ENCODE measurements at places on chromosomes 5 and 9.

DNA sequence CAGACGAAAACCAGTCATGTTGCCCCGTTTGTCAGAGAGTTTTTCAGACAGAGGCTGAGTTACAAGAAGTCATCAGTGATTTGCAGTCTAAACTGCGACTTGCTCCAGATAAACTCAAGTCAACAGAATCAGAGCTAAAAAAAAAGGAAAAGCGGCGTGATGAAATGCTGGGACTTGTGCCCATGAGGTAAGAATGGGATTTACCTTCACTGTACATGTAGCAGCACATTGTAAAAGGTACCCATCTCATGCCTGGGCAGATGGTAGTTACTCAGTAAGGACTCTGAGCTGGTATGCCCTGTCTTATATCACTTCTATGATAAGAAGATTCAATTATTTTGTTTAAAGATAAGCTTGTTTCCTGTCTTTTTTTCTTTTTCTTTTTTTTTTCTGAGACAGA, 38.8 kb downstream of the RAD50 start:
- no peak for DNase-seq

GRCh38 chr5:18850216-18850615, 1137.8 kb downstream of the CDH18 start:
- DNase-seq, result no peak

GRCh38 chr5:168365581-168366081, 74.2 kb downstream of the WWC1 start:
- DNase-seq, result no peak

DNA sequence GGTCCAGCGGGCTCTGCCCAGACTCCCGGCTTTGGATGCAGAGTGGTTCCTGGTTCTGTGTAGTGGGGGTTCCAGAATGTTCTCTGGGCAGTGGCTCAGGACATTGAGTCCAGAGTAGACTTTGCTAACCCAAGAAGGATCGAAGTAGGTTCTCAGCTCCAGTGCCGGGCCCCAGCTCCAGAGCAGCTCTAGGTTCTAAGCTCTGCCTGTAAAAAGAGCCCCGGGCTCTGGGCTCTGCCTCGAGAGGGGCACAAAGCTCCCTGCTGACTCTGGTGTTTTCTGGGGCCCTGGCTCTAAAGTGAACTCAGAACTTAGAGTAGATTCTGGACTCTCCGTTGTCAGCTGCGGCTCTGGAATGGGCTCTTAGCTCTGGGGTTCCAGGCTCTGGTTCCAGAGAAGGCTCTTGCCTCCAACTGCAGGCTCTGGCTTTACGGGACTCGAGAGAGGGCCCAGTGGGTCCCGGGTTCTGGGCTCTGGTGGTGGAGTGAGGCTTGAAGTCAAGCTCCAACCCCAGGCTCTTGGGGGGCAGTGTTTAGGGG, 414 bp downstream of the WDR38 start:
- no peak for DNase-seq

DNA sequence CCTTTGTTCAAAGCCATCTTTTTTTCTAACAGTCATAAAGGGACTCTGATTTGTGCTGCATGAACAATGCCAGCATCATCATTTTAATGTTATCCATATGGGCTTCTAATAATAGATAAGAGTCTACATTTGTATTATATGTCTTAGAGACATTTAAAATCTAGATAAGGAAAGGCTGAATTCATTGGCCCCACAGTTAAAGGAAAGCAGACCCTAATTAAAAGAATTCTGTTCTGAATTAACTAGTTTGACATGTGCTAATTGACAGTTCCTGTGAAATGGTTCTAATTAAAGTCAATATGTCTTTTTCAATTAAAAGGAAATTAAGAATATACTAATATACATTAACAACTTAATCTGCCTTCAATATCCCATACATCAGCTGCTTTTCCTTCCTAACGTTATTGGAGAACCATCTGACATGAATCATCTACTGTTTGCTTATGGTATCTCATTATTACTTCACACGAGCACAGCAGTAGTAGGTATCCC, 104.7 kb downstream of the NR2F1-AS1 start:
- no peak for DNase-seq

GRCh38 chr5:6714226-6715041, 1.2 kb downstream of the TENT4A start:
- DNase-seq, result no peak

DNA sequence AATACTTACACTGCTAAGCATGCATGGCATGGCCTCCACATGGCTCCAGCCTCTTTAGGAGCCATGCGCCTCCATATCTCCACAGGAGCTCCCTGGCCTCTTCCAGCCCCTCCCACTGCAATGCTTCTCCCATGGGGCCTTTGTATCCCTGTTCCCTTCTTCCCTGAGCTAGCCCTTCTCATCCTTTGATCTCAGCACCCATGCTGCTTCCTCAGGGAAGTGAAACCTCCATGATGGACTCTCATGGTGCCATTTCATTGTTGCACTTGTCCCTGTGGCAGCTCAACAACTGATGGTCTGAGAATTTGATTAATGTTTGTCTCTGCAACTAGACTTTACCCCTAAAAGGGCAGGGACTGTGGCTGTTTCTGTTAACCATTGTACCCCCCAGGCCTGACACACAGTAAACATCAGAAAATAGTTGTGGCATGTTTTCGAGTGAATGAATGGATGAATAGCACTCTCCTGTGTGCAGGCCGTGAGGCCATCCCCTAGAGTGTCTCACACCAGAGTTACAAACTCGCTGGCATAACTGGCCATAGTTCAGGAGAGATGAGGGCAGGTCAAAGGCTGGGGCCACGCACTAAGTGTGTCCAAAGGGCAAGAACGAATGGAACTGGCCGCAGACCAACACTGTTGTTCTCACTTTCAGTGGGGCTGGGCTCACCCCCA, 6.6 kb downstream of the IDNK start:
- DNase-seq, result no peak

GRCh38 chr9:130444565-130445221, at the start of gene ASS1:
Gene ASS1 (plus strand): TSS chr9:130444961. CDS start chr9:130452229, 7,268 bp downstream.
- DNase-seq, result no peak

DNA sequence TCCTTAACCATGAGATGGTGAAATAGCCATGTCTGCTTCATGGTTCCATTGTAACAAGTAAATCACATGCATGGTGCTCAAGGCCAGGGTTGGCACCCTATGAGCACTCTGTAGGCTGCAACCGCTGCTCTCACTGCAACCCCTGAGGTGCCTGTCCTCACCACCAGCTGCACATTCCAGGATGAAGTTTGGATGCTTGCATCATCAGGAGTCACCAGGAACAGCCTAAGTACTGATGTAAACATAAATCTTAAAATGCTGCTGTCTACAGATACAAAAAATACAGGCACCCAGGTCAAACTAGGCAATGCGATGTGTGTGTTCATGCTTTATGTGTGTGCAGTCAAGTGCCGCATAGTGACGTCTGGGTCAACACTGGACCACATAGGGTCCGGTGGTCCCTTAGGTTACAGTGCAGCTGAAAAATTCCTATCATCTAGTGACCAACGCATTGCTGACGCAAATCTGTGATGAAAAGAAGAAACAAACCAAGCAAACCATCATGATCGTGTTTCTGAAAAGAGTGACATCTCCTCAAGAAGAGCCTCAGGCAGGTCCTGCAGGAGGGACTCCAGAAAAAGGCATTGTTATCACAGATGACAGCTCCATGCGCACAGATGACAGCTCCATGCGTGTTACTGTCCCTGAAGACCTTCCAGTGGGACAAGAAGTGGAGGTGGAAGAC, 234.8 kb downstream of the AUH start:
- no peak for DNase-seq

GRCh38 chr9:110579862-110580219, 300 bp upstream of the SVEP1 start:
- no peak for DNase-seq

GRCh38 chr5:137392261-137392660, 106.9 kb downstream of the SPOCK1 start:
- DNase-seq, result no peak

GRCh38 chr9:121972501-121972981, 120.6 kb downstream of the TTLL11 start:
- no peak for DNase-seq

GRCh38 chr5:5666369-5666768, 243.9 kb downstream of the ICE1 start:
- no peak for DNase-seq

DNA sequence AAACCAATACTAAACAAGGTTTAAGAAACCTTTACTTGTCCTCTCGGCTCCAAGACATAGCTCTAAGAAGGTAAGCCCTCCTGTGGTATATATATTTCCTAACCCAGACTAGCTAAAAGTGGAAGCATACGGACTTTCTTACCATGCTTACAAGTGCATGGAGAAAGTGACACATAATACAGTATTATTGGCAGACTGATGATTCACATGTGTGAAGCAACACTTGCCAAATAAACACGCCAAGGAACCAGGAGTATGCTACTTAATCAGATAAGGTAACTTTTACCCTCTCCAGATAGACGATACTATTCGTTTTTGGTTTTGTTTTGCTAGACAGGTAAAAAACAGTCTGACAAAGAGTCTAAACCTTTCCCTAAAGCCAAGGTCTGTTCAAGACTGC, 264.1 kb downstream of the MLLT3 start:
- no peak for DNase-seq

DNA sequence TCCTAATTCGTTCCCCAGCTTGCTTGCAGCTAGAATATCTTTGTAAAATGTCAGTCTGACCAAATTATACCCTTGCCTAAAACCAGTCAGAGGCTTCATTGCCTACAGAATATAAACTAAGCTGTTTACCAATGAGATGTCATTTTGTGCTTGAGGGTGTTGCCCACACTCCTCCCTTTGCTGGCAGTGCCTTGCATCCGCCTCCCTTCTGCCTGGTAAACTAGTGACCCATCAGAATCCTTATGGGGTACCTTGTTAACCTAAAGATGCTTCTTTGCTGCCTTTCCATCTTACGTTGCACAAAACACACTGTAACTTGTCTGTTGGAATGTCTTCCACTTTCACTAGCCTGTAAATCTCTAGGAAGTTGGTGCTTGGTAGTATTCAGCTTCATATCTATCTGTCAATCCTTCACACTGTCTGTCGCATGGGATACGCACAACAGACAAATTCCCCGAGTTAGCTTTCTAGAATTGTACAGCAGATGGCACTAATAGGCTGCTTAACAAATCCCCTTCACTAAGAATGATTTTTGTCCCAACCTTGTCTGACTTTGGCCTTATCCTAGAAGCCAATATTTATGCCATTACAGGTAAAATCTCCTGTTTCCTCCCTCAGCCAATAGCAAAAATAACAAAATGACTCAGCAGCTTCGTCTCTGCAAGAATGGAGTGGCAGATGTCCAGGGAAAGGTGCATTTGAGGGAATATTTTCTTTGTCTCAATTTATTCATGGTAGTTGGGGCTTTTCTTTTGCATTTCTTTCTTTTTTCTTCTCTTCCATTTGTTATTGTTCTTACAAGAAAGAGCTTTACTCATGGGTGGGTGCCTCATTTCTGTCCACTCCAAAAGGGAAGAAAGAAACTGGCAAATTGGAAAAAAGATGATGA, 3.0 kb downstream of the NUDT2 start:
- no peak for DNase-seq

GRCh38 chr9:7324152-7324598, 475.4 kb downstream of the DMAC1 start:
- no peak for DNase-seq

- no peak for DNase-seq
These were observed 12.9 kb upstream of the MOB3B start for GRCh38 chr9:27542508-27542907.

GRCh38 chr5:14869668-14870164, 1.9 kb downstream of the ANKH start:
- no peak for DNase-seq

DNA sequence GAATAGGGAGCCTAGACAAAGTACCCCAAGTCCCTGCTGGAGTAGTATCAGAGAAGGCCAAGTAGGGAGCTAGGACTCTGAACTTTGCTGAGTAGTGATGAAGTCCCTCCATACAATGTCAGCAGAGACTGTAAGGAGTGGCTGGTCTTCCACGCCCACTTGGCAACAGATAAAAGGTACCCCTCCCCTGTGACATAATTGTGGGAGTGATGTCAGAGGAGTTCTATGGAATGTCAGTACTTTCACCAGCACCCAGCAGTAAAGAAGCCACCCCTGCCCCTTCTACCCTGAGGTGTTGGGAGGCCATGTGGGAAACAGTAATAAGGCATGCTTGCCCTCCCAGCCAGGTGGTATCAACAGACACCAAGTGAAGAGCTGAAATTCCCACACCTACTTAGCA, 143.9 kb downstream of the SLIT3 start:
- DNase-seq, result no peak

- no peak for DNase-seq
These were observed 339.2 kb downstream of the PIK3R1 start for GRCh38 chr5:68554571-68555279.

- no peak for DNase-seq
These were observed 44.8 kb downstream of the NIM1K start for GRCh38 chr5:43236653-43237355.

DNA sequence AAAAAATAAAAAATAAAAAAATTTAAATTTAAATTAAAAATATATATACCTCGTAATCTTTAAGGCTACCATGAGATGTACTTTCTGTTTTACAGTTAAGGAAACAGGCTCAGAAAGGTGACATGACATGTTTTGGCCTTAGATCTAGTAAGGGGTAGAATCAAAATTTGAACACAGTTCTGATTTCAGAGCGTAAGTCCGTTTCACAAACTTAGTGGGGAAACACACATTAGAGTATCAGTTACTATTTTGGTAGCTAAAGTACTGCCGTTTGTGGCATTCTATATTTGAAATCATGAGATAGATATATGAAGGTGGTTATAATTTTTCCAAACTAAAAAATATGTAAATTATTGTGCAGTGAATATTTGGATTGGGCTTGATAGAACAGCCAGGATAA, 186.2 kb downstream of the DENND1A start:
- DNase-seq, result no peak

DNA sequence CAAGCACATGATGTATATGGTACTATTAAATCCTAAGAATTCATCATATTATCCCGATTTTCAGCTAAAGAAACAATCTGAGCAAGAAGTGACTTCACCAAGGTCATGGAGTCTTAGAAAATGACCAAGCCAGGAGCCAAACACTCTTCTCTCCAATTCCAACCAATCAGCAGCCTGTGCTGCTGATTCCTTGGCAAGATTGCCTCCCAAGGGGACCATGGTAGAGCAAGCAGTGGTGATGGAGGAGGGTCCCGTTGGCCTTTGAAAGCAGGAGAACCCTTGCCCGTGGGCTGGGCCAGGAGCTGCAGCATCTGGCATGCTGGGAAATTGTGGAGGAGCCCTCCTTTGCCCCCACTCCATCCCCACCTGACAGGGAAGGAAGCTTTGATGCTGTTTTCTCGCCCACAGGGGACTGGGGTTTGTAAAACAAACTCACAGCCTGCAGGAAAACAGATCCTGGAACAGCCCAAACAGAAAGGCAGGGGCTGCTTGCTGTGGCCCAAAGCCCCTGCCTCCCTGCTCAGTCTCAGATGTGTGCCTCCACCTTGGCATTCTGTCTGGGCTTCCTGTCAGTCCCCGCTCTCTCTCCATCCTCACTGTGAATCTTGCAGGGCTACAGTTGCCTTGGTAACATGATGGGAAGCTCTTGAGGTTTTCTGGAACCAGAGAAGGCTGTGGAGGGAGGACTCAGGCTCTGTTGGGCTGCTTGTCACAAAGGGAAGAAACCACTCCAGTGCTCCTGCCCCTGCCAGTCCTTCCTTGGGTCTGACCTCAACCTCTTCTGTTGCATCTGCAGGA, 70.8 kb upstream of the HSPA9 start:
- DNase-seq, result no peak
